Stimulated activated CD8-positive, alpha-beta memory T cell treated with anti-CD3 and anti-CD28 coated beads, Interleukin-15, amount 100 ng/mL, for 48 hours (primary cell): ENCODE measurements at places on chromosomes 7 and 10.

GRCh38 chr7:41492603-41493002 is 210.3 kb downstream of the INHBA start:
- DNase-seq: no peak

DNA sequence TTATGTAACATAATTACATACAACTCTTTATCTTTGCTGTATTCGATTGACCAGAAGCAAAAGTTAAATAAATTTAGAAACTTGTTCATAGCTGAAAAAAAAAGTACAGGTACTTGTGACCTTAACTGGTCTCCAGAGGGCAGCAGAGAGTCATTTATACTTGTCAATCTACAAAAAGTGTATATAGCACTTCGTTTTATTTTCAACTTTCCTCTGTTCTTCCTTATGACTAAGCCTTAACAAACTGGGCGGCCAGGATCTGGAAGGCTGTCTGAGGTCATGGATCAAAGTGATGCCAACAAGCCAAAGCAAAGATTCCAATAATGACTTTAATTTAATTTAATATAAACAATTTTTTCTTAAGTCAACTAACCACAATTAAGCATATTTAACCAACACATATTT is 29.8 kb downstream of the C10orf67 start:
- no peak for DNase-seq

- DNase-seq: no peak
Observed at GRCh38 chr10:70341016-70341415, 41.4 kb downstream of the LRRC20 start.

- DNase-seq: no peak
Observed at GRCh38 chr7:44555350-44555749, 14.2 kb upstream of the NPC1L1 start.

- no peak for DNase-seq
Observed at GRCh38 chr7:140160308-140160707, 16.5 kb downstream of the KDM7A start.

DNA sequence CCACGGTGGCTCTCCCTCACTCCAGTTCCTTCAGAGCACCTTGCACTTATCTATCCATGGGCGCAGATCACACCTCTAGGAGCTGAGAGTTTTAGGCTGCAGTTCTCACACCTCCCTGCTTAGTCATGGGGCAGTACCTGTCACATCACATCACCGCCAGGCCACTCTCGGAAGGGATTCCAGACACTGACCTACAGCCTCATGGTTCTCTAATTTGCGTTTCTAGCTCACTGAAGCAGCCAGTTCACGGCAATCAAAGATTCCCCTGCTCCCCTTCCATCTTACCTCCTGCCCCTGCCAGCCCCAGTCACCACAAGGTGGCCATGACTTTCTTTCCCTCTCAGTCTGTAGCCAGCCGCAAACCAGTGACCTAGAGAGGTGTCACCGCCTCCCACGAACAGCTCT is 34.2 kb downstream of the ADRB1 start:
- DNase-seq: no peak

- no peak for DNase-seq
Observed at GRCh38 chr10:28744069-28744768, 66.9 kb downstream of the BAMBI start.

DNA sequence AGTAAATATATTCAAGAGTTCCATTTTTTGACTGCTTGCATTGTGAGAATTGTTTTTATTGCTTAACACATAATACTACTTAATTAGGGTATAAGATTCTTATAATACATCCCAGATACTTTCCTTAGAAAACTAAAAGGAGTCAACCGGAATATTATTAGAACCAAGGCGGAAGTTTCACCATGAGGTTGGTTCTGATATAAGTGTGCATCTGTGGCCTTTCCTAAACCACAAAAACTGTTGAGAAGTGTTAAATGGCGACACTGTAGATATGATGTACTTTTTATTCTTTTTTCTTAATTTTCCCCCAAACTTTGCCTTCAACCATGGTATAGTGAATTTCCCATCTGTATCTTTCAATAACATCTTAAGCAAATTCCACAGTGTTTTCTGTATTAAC is 32.3 kb upstream of the INHBA start:
- DNase-seq: no peak

GRCh38 chr10:120979435-120980278 is 128.5 kb downstream of the WDR11 start:
- no peak for DNase-seq

DNA sequence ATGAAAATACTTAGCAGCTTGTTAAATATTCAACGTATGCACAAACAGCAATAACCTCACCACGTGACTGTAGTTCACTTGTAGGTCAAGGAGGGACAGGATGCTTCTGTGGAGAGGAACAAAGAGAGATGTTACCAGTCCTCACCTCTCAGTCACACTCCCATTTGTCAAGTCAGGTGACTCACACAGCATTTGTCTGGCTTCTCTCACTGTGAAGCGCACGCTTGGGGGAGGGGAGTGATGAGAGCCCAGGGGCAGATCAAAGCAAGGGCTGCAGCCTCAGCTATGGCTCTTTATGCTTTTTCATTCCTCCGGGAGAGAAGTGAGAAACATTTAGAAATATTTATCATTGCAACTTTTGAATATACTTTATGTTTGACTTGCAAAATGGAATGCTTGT is 2.9 kb upstream of the RBM20 start:
- no peak for DNase-seq

GRCh38 chr10:91002656-91003055 is 81.8 kb upstream of the ANKRD1 start:
- DNase-seq: no peak

- no peak for DNase-seq
Observed at GRCh38 chr10:91707236-91707635, 74.4 kb upstream of the PPP1R3C start.
